Urinary bladder (tissue), 4 donors: ENCODE measurements at places on chromosomes 6 and 20. TPM values are rescaled to one million over a fixed set of nuclear protein-coding genes. Genes with fewer than 3 reads are reported as not detected.

DNA sequence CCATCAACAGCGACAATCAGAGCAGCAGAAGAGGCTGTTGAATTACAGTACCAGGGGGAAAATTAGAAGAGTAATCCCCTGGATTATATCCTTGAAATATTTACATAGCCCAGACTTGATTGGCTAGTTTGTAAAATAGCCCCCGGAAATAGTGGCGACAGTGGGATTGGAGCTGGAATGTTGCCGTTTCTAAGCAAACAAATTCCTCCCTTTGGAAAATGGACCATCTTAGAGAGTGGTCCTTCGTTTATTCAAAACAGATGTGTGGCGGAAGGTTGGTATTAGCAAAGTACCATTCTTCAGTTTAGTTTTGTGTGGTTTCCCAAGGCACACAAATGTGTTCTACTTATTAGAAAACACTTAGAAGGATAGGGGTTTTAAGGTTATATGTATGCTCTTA is 4.5 kb upstream of the EPB41L2 start:
- DNase-seq, result no peak

- no peak for DNase-seq
These were observed 13.0 kb downstream of the MOXD1 start for GRCh38 chr6:132388291-132388690.

GRCh38 chr6:117137711-117138110 is 127.6 kb upstream of the VGLL2 start:
- no peak for DNase-seq

DNA sequence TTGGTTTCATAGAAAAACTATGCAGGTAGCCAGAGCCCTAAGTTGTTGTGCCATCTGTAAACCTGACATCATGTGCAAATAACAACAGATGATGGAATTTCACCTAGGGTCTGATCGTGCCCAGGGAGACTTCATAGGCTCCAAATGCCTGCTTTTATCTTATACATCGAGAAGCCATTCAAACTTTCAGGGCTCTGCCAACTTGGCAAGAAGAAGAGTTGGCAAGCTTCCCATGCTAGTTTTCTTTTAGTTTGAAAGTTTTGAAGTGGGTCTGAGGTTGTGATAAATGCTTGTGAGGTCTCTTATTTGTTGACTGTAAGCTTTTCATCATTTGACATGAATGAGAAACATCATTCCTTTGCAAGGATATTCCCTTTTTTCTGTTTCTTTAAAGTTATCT is 175.4 kb upstream of the FLRT3 start:
- no peak for DNase-seq

- DNase-seq, result no peak
These were observed 197.6 kb downstream of the PRL start for GRCh38 chr6:22099231-22099630.

GRCh38 chr6:136550045-136550329 is 235 bp downstream of the MAP7 start:
- no peak for DNase-seq

- DNase-seq, result no peak
These were observed 519.7 kb upstream of the ID4 start for GRCh38 chr6:19317431-19317986.

GRCh38 chr6:125022391-125022989 is 60.3 kb downstream of the RNF217 start:
- DNase-seq, result no peak

DNA sequence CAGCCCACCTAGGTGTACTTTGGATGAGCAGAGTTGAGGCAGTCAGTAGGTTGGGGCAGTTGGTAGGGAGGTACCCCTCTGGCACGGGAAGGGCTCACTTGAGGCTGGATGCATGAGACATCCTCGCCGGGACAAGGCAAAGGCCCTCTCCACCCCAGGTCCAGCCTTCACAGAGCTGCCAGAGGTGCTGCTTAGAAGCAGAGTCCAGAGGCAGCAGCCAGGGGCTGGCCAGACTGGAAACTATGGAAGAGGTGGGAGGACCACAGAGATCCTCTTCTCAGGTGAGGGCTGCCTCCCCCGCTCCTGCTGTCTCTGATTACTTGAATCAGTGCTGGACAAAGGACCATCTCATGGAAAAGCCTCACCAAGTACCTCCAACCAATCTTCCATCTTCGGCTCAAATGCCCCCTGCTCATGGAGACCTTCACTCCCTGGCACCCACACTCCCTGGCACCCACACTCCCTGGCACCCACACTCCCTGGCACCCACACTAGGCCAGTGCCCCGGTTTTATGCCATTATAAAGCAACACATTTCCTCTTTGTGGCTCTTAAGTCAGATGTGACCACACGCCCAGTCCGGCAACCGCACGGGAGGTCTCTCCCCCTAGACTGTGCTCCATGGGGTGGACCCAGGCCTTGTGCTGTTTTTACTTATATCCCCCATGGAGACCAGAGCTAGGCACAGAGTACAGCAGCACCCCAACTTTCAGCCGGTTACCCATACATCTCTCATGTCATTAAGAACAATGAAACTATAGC is 100.1 kb downstream of the YTHDF1 start:
- no peak for DNase-seq

DNA sequence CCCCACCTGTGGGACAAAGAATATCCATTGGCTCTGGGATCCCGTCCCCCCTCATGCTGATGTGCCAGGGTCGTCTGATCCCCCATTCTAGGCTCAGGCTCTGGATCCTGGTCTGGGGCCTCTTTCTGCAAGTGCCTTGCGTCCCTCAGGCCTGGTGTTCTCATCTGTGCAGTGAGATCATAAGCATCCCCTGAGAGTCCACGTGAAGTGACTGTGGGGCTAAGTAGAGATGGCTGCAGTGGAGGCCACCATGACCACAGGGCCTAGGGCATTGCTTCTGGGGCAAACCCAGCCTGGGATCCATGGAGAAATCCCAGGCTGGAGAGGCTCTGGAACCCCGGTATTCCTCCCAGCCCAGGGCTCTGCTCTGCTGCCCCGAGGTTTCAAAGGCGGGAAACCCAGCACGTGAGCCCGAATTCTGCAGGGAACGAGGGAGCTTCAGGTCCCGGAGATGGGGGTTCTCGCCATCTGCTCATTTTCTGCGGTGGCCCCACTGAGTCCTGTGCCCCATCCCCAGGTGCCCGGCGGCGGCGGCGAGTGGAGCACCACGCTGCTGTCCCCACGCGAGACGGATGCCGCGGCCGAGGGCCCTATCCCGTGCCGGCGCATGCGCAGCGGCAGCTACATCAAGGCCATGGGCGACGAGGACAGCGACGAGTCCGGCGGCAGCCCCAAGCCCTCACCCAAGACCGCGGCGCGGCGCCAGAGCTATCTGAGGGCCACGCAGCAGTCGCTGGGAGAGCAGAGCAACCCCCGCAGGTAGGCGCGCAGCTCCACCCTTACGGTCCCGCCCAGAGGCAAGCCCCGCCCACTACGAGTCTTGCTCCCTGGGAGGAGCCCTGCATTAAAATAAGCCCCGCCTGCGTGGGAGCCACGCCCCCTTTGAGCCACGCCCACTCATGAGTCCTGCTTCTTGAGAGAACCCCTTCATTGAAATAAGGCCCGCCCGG is 105.5 kb upstream of the MYL9 start:
- no peak for DNase-seq

GRCh38 chr6:89239338-89239737 is 22.2 kb upstream of the GABRR1 start:
- DNase-seq, result no peak

- DNase-seq, result no peak
These were observed 51.0 kb upstream of the ZFP64 start for GRCh38 chr20:52242237-52243230.

DNA sequence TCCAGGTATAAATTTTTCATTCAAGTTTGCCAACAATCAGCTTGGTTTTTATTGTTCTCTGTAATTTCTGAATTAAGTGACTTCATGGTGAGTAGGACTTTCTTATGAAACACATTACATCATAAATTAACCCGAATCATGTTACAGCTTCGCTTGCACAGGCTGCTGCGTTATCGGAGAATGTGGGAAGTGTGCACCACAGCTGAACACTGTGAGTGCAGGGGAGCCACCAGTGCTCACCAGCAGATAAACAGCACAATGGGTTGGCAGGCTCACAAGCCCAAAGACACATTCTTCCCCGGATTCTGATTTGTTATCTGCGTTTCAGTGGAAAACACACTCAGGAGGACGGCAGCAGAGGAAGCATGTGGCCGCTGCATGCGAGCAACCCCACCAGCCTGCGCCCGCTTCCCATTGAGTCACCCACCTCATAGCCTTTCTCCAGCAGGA is 121.1 kb downstream of the GMDS start:
- no peak for DNase-seq

DNA sequence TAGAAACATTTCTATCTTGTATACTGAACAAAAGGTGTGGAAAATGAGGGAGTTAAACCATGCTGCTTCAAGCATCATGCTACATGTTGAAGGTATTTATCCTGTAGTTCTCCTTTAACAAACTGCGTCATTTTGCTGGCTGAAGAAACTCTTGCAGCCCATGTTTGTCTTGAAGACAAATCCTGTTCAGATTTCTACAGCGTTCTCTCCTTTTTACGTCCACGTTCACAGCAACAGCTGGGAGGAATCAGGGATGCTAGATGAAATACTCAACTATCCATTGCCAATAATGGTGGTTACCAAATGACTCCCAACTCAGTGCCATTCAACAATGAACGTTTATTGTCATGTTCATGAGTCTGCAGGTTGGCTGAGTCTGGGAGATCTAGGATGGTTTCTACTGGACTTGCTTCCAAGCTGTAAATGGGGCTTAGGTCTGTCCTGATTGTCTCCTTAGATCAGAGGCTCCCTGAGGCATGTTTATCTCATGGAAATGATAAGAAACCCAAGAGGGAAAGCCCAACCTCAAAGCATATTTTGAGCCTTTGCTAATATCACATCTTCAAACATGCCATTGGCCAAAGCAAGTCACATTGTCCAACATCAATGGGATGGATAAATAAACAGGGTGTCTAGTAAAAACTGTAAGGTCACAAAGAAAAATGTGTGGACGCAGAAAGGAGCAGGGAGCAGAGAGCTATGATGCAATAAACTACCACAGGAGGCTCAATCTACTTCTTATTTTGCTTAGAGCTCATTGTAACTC is 2.7 kb upstream of the PLCB1 start:
- DNase-seq, result no peak

GRCh38 chr6:129475477-129476247 is 234.3 kb downstream of the ARHGAP18 start:
- DNase-seq, result no peak

IL17F gene
- polyA plus RNA-seq, result not detected

C20orf141 gene
- polyA plus RNA-seq, result not detected

TGM2 gene
- 360 TPM for polyA plus RNA-seq

GJA1 gene
- polyA plus RNA-seq, result 117 TPM

LIN28B gene
- not detected for polyA plus RNA-seq

TMC2 gene
- 0.34 TPM for polyA plus RNA-seq

LY6G6F gene
- polyA plus RNA-seq, result not detected

PTK6 gene
- polyA plus RNA-seq, result 3.4 TPM

EBF4 gene
- polyA plus RNA-seq, result 28.9 TPM
